Panc1 (cell line): ENCODE measurements at places on chromosomes 5 and 9. TPM values are rescaled to one million over a fixed set of nuclear protein-coding genes. Genes with fewer than 3 reads are reported as not detected.

The PRXL2C gene
- 14.0 TPM for total RNA-seq

The ADAMTS2 gene
- 0.13 TPM for total RNA-seq

The NTRK2 gene
- 0.23 TPM for total RNA-seq

The OR1Q1 gene
- total RNA-seq, result not detected

The APC gene
- total RNA-seq, result 33.7 TPM

The PPP6C gene
- total RNA-seq, result 27.3 TPM

The FAM169A gene
- 23.1 TPM for total RNA-seq

The SLC45A2 gene
- not detected for total RNA-seq

DNA sequence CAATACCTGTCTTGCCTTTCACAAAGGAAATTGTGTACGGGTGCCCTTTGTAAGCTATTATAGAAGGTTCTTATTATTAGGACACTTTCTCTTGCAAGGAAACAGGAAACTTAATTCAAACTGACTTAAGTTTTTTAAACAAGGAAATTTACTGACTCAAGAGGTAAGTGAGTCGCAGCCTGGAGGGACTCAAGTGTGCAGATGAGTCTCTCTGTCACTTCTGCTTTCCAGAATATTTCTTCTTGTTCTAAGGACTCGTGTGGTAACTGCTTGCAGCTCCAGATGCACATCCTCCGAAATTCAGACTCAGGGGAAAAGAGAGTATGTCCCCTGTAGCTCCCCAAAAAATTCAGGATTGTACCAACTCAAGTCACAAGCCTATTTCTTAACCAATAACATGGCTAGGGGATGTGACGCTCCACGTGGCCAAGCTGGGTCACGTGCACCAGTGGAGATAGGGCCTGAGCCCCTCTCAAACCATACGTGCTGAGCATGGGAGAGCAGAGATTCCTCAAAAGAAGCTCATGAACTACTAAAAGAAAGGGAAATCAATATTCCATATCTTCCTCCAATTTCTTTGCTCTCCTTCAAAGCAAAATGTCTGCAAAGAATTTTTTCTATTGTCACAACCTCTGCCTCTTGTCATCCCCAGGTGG, 49.2 kb upstream of the ERCC6L2 start:
- H3K27me3 ChIP-seq, result no peaks in the 10 kb centered on the region; the same call in 1 of the 2 replicates
- DNase-seq, result no peak
- H3K27ac ChIP-seq, result no peak overlapping the region
- no peaks in the 10 kb centered on the region for H3K36me3 ChIP-seq
- H3K4me1 ChIP-seq, result no peaks in the 10 kb centered on the region
- H3K4me3 ChIP-seq, result no peak overlapping the region

DNA sequence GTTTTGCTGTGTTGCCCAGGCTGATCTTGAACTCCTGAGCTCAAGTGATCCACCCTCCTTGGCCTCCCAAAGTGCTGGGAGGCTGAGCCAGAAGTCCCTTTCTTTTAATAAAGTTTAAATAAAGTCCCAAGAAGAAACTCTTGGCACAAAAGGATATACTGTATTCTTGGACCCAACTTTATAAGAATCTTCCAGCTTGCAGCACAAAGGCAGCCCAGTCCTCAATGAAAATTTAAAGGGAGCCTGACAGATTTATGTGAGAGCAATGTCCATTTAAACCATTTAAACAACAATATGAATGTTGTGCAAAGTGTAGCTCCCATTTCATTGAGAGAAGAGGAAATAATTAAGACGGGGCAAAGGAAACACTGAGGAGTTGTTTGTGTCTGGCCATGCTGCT, 217.0 kb downstream of the DOCK8 start:
- no peak overlapping the region for H3K4me3 ChIP-seq
- no peak overlapping the region for H3K27ac ChIP-seq
- DNase-seq, result no peak
- H3K27me3 ChIP-seq, result no peaks in the 10 kb centered on the region

GRCh38 chr9:81602887-81603680, 86.3 kb downstream of the TLE1 start:
- no peaks in the 10 kb centered on the region for H3K27me3 ChIP-seq
- no peaks in the 10 kb centered on the region for H3K4me1 ChIP-seq
- H3K36me3 ChIP-seq, result no peaks in the 10 kb centered on the region
- no peak overlapping the region for H3K27ac ChIP-seq
- no peak overlapping the region for H3K4me3 ChIP-seq

GRCh38 chr9:20662156-20662555, 21.9 kb upstream of the FOCAD start:
- H3K27ac ChIP-seq, result no peak overlapping the region
- no peaks in the 10 kb centered on the region for H3K36me3 ChIP-seq
- H3K4me1 ChIP-seq, result no peaks in the 10 kb centered on the region

- DNase-seq, result no peak
- no peak overlapping the region for H3K4me3 ChIP-seq
- H3K27me3 ChIP-seq, result no peaks in the 10 kb centered on the region
- no peaks in the 10 kb centered on the region for H3K36me3 ChIP-seq
- no peaks in the 10 kb centered on the region for H3K4me1 ChIP-seq
Measured at GRCh38 chr5:9445826-9446388, 100.0 kb downstream of the SEMA5A start.

DNA sequence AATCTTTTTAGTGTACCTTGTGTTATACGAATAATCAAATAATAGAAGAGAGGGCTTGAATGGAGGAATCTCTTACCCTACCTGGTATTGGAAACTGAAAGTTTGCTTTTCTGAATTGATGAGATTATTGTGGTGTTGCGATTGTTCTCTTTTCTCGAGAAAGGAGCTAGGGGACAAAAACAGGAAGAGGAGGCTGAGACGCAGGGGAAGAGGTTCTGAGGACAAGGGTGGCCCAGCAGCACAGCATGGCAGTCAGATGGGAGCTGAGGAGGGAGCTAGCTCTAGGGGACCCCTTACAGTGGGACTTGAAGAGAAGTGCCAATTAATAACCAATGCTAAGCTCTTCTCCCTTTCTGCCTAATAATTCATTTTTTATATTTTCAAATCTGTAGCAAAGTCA, 183.3 kb upstream of the DMAC1 start:
- H3K4me3 ChIP-seq, result no peak overlapping the region
- no peak overlapping the region for H3K27ac ChIP-seq
- H3K27me3 ChIP-seq, result no peaks in the 10 kb centered on the region
- DNase-seq, result no peak
- no peaks in the 10 kb centered on the region for H3K4me1 ChIP-seq

GRCh38 chr5:94192658-94193391, 425.6 kb downstream of the KIAA0825 start:
- H3K36me3 ChIP-seq, result no peaks in the 10 kb centered on the region
- no peaks in the 10 kb centered on the region for H3K4me1 ChIP-seq
- no peak for DNase-seq
- H3K4me3 ChIP-seq, result no peak overlapping the region

DNA sequence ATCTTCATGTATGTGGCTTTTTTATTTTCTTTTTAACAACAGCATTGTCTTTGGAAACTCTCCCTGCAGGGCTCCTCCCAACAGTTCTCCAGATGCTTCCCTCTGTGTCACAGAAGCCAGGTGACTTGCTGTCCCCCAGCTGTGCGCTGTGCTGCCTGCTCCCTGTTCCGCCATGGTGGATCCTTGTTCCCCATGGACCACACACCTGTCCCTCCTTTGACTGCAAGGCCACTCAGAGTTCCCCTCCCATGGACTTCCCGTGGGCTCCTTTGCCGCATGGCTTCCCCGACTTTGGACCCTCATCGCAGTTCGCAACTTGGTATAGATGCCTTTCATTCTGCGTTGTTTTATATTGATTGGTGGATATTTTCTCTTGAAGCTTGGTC, 18.6 kb downstream of the ANKRD33B start:
- H3K36me3 ChIP-seq, result no peaks in the 10 kb centered on the region
- peaks cover 7% of the 10 kb centered on the region for H3K4me1 ChIP-seq
- no peak overlapping the region for H3K4me3 ChIP-seq
- no peak overlapping the region for H3K27ac ChIP-seq

DNA sequence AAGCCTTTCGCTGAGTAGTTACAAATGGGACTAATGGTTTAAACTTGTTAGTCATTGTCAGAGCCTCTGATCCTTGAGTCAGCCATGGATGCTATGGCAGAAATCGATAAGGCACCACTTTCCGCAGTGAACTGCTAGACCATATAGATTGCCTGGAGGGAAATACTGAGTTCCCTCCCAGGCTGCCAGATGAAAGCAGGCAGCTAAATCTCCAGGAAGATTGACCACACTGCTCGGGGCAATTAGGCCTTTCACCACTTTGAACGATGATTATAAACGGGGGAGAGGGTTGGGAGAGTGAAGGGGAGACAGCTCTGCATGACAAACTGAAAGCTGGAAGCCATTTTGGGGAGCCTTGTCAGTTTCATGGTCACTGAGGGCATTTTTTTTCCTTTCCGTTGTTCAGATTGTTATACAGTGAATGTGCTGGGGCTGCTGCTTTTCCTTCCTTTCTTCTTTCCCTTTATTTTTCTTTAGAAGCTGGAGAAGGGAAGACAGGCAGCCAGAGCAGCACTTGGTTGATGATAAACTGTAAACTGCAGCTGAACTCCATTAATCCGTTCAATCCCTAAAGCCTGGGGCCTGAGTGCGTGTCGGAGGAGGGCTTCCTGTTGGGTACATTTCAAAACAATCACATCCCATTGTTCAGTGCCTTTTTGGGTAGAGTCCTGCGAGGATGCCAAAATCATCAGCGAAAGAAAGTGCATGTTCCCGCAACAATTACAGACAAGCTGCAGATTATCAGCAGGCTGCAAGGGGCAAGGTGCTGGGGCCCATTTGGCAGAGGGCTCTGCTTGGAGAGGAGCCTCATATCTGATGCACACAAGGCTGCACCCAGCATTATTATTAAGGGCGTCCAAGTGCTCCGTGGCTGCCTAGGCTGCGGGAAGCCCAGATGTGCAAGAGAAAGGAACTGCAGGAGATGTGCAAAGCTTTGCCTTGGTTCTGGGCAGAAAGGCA, 308.4 kb downstream of the PSAT1 start:
- no peaks in the 10 kb centered on the region for H3K4me1 ChIP-seq
- no peaks in the 10 kb centered on the region for H3K27me3 ChIP-seq
- H3K4me3 ChIP-seq, result no peak overlapping the region
- H3K27ac ChIP-seq, result no peak overlapping the region
- no peak for DNase-seq
